Vagina (tissue), 2 donors: ENCODE measurements at places on chromosomes 4 and X.

GRCh38 chrX:46551494-46552128 lies 6.4 kb upstream of the ZNF674 start:
- DNase-seq, result no peak

- DNase-seq, result no peak
Measured at GRCh38 chr4:81468678-81469077, 3.0 kb downstream of the RASGEF1B start.

GRCh38 chrX:151736685-151737084 lies 2.1 kb downstream of the CNGA2 start:
- no peak for DNase-seq

DNA sequence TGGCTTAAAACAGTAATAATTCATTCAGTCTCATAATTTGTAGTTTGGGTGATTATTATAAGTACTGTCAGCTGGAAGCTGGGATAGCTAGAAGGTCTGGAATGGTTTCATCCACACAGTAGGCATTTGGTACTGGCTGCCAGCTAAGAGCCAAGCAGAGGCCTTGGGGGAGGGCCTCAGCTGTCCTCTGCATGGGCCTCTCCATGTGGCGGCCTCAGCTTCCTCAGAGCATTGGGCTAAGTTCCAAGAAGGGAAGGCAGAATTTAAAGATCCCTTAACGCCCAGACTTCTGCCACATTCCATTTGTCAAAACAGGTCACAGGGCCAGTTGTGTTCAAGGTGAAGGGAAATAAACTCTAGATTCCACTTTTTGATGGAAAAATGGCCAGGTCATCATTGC lies 93.3 kb downstream of the NEUROG2 start:
- no peak for DNase-seq

DNA sequence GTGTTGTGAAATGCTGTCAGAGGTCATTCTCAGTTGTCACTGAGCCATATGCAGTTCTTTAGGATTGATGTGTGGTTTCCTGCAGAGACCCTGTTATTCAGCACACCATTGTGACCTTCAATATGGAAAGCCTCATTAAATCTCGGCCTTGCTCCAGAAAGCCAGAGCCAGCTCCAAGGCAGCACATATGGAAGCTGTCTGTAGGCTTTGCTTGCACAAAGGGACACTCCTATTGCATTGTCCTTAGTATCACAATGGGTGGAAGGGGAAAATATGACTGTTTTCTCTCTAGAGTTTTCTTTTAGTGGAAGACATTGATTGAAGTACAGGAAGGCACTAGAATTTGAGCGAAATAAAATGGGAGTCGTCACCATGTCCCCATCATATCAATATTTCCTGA lies 179.0 kb downstream of the CEP135 start:
- no peak for DNase-seq

DNA sequence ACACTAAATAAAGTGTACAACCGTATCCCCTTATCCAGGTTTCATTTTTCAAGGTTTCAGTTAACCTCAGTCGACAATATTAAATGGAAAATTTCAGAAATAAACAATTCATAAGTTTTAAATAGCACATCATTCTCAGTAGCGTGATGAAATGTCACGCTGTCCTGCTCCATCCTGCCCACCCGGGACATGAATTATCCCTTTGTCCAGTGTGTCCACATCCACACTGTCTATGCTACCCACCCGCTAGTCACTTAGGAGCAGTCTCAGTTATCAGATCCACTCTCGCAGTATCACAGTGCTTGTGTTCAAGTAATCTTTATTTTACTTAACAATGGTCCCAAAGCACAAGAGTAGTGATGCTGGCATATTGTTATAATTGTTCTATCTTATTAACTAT lies 54.7 kb downstream of the FRYL start:
- no peak for DNase-seq

DNA sequence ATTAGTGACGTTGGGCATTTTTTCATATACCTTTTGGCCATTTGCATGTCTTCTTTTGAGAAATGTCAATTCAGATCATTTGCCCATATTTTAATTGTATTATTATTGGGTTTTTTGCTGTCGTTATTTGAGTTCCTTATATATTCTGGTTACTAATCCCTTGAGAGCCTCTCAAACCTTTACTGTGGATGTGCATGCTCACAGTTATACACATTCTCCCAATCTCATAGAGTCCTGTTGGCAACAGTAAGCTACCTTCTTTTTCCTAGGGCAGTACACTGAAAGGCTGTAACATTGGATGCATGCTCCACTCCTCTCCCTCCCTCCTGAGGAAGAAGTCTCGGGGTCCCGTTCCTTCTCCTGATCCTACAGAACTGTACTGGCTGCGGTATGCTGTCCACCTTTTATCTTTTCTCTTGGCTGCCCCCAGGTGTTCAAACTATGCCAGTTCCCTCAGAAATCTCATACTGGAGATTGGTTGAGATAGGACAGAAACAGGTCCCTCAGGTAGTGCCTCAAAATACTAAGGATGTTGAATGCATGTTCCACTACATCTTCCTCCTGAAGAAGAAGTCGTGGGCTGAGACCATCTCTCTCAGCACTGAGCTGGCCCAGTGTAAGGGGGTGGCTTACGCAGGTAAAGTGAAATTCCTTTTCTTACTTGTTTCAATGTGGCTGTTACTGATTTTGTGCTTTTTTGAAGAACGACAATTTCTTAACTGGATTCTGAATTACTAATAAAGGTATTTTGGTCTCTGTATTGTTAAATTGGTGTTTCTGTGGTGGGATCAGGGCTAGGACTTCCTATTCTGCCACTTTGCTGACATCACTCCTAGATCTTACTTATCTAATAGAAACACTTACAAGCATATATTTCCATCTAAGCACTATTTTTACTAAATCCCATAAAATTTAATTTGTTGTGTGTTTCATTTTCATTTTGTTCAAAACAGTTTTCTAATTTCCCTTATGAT lies 145.4 kb upstream of the HUWE1 start:
- no peak for DNase-seq

DNA sequence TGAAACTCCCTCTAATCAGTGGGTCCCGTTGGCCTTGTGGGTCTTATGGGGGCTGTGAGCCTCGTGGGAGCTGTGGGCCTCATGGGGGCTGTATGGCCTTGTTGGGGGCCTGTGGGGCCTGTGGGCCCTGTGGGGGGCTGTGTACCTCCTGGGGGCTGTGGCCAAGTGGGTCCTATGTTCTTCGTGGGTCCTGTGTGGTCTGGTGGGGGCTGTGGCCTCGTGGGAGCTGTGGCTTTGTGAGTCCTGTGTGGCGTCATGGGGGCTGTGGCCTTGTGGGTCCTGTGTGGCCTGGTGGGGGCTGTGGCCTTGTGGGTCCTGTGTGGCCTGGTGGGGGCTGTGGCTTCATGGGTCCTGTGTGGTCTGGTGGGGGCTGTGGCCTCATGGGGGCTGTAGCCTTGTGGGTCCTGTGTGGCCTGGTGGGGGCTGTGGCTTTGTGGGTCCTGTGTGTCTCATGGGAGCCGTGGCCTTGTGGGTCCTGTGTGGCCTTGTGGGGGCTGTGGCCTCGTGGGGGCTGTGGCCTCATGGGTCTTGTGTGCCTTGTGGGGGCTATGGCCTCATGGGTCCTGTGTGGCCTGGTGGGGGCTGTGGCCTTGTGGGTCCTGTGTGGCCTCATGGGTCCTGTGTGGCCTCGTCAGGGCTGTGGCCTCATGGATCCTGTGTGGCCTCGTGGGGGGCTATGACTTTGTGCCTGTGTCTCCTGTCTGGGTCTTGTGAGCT lies 7.4 kb downstream of the PCGF3 start:
- DNase-seq, result no peak

DNA sequence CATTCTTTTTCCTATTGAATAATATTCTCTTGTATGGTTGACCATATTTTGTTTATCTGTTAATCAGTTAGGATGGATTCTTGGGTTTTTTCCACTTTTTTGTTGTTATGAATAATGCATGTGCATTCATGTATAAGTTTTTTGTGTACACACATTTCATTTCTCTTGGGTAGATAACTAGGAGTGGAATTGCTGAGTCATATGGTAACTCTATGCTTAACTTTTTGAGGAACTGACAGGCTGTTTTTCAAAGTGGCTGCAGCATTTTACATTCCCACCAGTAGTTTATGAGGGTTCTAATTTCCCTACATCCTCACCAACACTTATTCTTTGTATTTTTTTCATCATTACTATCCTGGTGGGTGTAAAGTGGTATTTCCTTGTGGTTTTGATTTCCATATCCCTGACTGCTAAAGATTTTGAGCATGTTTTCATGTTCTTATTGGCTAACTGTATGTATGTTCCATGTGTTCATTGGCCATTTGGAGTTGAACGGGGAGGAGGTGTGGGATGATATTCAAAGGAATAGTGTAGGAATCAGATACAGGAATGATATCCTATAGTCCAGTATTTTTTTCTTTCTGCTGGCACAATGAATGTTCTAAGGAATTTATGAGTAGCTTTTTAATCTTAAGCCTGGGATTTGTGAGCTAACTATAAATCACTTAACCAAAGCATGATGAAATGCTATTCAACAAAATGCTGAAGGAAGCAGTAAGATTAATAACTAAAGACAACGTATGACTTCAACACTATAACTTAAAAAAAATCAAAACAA lies 114.3 kb downstream of the AMELX start:
- DNase-seq, result no peak

GRCh38 chr4:122873821-122874593 lies 47.4 kb downstream of the FGF2 start:
- DNase-seq, result no peak

DNA sequence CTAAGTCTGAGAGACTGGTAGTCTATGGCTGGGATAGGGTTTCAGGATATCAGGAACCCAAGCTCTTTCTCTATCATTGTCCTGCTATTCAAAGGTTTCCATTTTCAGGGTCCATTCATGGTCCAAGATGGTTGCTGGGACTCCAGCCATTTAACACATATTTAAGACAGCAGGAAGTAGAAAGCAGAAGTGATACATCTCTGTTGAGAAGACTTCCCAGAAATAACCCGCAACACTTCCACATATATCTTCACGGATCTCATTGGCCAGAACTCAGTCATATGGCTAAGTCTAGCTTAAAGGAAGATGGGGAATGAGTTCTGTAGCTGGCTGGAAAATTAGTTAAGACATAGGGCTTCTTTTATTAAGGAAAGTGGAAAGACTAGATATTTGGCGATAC lies 23.8 kb downstream of the CTSO start:
- DNase-seq, result no peak

DNA sequence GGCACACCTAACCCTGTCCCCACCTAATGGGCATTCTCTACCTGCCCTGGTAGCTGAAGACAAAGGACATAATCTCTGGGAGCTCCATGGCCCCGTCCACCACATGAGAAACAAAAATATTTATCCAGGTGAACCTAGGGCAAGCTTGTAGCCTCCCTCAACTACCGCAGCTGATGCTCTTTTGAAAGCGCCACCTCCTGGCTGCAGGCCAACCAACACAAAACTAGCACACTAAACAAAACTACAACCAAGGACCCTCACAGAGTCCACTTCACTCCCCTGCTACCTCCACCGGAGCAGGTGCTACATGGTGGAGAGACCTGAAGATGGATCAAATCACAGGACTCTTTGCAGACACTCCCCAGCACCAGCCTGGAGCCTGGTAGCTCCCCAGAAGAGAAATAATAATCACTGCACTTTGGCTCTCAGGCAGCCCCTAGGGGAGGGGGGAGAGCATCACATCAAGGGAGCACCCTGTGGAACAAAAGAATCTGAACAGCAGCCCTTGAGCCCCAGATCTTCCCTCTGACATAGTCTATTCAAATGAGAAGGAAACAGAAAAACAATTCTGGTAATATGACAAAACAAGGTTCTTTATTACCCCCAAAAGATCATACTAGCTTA lies 111.3 kb upstream of the ATP8A1 start:
- DNase-seq, result no peak

- DNase-seq, result no peak
Measured at GRCh38 chr4:114272226-114272625, 292.8 kb upstream of the ARSJ start.
